ENCODE measurements at places on chromosomes 2 and 18. TPM values are rescaled to one million over a fixed set of nuclear protein-coding genes. Genes with fewer than 3 reads are reported as not detected.

The ICOS gene
- total RNA-seq: not detected

The CFAP65 gene
- total RNA-seq: 0.48 TPM

The MAP3K19 gene
- total RNA-seq: not detected

The RESP18 gene
- not detected for total RNA-seq

All from A549 treated with Mapracorat at 1 μM for 4 hours (cell line).